ENCODE measurements at places on chromosomes 1 and 21.

DNA sequence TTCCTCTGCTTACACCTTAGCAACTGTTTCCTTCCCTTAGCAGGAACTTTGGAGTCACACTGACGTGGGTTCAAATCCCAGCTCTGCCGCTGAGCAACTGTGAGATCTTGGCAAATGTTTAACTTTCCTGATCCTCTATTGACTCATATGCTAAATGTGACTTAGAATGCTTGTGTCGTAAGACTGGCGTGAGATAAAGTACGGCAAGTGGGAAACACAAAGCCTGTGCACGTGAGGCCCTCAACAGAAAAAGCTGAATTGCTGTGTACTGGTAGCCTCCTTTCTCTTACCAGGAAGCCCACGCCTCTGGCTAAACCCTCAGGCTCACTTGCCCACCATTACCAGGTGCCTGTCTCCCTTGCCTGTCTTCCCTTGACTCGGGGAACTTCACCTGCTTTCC, 135.4 kb upstream of the TNR start:
- no peak for DNase-seq

- DNase-seq, result no peak
Observed at GRCh38 chr1:206722751-206723461, 38.2 kb downstream of the MAPKAPK2 start.

DNA sequence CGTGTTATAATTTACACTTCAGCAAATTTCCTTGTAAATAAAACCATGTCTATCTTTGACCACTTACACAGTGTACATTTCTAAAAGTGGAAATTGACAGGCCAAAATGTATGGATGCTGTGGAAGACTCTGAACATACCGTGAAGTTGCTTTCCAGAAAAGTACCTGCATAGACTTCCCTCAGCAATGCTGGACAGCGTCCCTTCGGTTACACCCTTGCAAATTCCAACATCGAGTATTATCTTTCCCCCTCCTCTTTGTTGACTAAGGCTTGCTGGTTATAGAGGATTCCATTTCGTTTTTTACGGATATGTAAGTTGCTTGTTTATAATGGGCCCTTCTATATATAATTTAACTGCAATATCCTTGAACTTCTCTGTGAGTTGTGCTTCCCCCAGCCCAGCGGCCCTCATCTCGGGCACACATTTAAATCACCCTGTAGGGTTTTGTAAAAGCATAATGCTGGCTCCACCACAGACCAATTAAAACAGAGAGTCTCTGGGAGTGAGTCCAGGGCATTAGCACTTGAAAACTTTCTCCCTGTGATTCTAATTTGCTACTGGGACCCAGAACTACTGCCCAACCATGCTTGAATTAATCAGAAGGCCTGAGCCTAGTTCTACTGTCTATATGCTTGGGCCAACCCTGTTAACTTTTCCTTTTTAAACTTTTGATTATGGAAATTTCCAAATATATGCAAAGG, 230.3 kb downstream of the GRIK3 start:
- no peak for DNase-seq

GRCh38 chr1:30788580-30789387, 31.2 kb upstream of the LAPTM5 start:
- DNase-seq, result no peak

GRCh38 chr1:166907051-166907450, 31.0 kb upstream of the TADA1 start:
- DNase-seq, result no peak

GRCh38 chr1:163580926-163581325, 259.2 kb downstream of the NUF2 start:
- DNase-seq, result no peak

- no peak for DNase-seq
Observed at GRCh38 chr1:231125972-231126580, 35.8 kb upstream of the TRIM67 start.

GRCh38 chr1:41296506-41296905, 54.4 kb upstream of the SCMH1 start:
- no peak for DNase-seq

DNA sequence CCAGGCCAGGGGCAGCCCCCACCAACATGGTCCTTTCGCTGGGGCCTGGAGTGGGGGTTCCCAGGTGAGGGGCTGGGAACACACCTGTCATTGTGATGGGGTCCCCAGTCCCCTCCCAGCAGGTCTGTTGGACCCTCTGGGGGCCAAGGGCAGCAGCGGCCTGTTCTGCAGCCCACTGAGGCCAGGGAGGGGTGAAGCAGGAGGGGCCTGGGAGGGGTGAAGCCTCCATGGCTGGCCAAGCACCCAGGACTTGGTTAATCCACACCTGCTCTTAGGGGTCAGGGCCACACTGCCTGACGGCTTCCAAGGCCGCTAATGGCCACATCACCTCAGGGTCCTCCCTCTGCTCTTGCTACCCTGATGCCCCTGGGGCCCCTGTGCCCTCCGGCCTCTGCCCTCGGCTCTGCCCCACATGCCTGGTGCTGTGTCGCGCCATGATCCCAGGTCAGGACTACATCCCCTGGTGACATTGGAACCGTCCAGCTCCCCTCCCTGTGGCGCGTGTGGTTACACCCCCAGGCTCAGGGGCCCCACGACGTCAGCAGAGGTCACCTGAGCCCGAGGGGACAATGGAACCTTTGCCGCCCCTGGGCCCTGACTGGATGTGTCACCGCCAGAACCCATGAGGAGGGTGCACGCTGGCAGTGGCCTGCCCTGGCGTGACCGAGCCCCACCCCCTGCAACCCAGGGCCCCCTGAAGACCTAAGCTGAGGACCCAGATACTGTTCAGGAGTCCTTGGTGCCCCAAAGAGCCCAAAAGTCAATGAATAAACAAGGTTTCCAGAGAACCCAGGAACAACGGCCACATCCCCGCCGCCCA, 7.0 kb downstream of the TNFRSF18 start:
- no peak for DNase-seq

DNA sequence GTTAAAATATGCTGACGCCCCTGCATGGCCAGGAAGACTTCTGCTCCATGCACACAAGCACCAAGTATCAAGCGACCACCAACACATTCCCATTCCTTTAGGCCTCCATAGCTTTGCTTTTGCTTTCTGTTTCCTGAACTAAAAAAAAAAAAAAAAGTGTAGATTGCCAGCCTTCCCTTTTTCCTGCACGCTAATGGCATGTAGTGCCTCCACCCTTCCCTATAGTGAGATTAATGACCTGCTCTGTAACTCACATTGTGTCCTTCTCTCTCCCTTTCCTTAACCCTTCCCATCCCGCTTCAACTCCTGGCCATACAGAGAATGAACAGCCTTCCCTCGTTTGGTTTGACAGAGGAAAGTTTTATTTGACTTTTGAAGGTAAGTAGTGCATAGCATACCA, 57.1 kb upstream of the DYNLT5 start:
- DNase-seq, result no peak

GRCh38 chr1:63557365-63557987, 34.2 kb downstream of the EFCAB7 start:
- no peak for DNase-seq

GRCh38 chr1:229141689-229142377, 129.1 kb upstream of the RAB4A start:
- DNase-seq, result no peak

GRCh38 chr21:27021801-27022200, 54.9 kb upstream of the ADAMTS5 start:
- no peak for DNase-seq

- no peak for DNase-seq
Observed at GRCh38 chr1:221611656-221612046, 130.2 kb downstream of the DUSP10 start.

DNA sequence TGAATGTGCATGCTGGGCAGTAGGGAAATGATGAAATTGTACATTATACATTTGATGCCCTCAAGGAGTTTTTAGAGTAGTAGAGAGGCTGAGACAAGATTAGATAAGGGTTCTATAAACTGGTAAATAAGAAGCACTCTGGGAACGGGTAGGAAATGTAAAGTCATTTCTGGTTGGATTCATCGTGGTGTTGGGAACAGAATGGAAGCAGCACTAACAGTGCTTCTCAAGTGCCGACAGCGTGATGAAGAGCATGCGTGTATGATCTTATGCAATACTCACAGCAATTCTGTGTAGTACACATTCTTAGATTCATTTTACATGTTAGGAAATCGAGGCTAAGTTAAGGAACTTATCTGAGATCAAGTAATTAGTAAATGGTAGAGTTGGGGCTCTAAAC, 45.9 kb downstream of the GPR88 start:
- DNase-seq, result no peak

DNA sequence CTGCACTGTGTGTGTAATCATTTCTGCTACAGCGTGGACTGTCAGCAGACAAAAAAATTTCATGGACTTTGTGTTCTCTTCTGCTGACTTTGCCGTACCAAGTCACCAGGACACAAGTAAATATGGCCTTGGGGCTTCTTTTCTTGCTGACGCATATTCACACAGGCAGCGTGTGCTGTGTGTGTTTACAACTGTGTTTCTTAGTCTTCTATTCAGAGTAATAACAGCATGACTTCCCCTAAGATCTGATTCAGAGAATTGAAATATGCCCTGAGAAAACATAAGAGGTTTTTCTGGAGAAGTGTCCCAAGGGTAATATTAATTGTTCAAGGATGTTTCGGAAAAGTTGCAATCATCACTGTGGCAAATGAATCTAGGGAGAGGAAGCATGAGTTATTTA, 47.1 kb upstream of the DYNLT5 start:
- no peak for DNase-seq

GRCh38 chr1:180183426-180183825, 28.8 kb downstream of the QSOX1 start:
- DNase-seq, result no peak

- DNase-seq, result no peak
Observed at GRCh38 chr1:37128091-37128490, 93.8 kb upstream of the GRIK3 start.

GRCh38 chr1:95021805-95022643, 50.7 kb downstream of the ALG14 start:
- DNase-seq, result no peak

- DNase-seq, result no peak
Observed at GRCh38 chr1:185957441-185958363, 223.5 kb downstream of the HMCN1 start.

DNA sequence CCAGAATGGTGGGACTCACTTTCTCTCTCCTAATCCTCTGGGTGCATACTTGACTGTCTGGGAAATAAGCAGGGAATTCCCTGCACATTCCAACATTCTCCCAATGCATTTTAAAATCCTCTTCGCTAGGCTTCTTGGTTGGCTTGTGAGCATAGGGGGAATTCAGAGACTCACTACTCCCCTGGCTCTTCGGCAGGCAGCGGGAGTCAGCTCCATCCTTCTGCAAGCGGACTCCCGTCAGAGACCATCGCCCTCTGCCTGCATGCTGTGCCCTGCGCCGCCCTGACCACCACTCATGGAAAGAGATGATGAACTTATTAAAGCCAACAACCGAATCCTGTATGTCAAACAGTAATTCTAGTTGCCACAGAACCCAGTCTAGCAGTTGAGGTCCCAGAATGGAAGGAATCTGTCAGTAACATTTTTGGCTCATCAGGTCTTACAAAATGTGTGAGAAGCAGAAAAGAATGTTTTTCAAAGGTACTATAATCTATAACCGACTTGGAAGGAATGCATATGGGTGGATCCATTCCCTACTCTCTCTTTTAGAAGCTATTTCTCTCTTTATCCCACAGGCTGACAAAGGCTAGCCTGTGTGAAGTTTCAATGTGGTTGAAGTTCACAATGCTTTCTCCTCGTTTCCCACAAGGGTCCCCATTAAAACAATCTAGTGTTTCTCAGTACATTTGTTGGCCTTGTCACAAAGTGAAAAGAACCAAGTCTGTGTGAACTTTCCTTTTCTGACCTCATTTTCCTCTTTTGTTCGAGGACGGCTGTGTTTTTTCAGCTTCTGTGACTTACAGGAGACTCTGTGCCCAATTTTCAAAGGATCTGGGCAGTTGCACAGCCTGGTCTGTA, 119.1 kb upstream of the ADAR start:
- no peak for DNase-seq

DNA sequence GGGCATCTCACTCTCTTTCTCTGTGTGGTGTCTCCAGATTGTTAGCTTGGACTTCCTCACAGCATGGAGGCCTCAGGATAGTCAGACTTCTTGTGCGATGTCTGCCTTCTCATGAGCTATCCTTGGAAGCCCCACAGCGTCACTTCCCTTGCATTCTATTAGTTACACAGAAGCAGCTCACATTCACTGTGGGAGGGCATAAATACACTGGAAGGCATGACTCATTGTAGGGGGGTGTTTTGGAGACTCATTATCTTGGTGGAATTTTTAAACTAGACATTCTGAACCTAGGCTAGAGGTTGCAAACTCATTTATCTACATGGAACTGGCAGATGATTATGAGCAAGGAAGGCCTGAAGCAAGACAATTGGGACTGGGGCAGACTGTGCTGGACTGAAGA, 21.4 kb upstream of the FASLG start:
- DNase-seq, result no peak

- no peak for DNase-seq
Observed at GRCh38 chr21:21045518-21045917, 47.3 kb downstream of the NCAM2 start.

DNA sequence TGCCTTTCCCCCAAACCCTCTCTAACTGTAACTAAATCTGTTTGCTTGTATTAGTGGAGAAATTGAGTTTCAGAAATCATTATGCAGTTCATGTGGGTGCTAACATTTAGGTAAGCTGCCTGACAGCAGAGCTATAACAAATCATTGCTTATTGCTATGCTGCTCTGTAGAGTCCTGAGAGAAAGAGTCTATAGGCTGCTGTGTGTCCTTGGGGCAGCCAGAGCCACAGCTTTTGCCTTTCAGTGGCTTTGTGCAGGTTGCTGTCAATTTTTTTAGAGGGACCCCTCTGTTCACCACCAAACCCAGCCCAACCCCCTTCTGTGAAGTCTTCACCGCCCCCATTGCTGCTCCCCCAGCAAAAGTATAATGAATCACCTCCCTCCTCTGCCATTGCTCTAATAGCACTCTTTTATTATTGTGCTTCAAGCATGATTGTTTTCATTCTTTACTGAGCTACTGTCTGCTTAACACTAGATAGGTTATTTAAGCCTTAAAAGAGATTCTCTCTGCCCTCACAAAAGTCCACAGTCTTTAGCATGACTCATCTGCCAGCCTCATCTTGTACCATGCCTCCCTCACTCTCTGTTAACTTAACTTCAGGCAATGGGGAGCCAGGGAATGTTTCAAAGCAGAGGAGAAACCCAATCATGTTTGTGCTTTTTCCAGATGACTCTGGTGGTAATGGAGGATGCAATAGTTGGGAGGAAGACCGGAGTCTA, 38.6 kb downstream of the DIRAS3 start:
- no peak for DNase-seq

- no peak for DNase-seq
Observed at GRCh38 chr1:65921446-65921845, 128.8 kb downstream of the PDE4B start.

GRCh38 chr1:22500471-22500870, 48.8 kb downstream of the ZBTB40 start:
- DNase-seq, result no peak

DNA sequence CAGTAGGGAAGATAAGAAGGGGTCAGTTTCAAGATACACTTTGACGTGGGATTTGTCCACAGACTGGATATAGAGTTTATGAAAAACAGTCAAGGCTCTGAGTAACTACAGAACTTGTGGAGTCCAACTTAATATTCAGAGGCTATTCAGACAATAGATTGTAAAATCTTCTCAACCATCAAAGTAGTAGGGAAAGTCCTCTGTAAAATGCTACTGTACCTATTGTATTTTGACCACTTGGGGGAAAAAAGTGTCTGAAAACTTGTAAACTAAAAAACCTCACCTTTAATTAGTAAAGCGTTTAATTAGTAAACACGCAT, 10.5 kb downstream of the PTP4A2 start:
- no peak for DNase-seq

GRCh38 chr1:17118706-17119075, 560 bp downstream of the PADI2 start:
- DNase-seq, result no peak

GRCh38 chr1:12142141-12142823, 24.5 kb upstream of the TNFRSF1B start:
- DNase-seq, result no peak
